ENCODE measurements at places on chromosomes 1 and 21. TPM values are rescaled to one million over a fixed set of nuclear protein-coding genes. Genes with fewer than 3 reads are reported as not detected.

DNA sequence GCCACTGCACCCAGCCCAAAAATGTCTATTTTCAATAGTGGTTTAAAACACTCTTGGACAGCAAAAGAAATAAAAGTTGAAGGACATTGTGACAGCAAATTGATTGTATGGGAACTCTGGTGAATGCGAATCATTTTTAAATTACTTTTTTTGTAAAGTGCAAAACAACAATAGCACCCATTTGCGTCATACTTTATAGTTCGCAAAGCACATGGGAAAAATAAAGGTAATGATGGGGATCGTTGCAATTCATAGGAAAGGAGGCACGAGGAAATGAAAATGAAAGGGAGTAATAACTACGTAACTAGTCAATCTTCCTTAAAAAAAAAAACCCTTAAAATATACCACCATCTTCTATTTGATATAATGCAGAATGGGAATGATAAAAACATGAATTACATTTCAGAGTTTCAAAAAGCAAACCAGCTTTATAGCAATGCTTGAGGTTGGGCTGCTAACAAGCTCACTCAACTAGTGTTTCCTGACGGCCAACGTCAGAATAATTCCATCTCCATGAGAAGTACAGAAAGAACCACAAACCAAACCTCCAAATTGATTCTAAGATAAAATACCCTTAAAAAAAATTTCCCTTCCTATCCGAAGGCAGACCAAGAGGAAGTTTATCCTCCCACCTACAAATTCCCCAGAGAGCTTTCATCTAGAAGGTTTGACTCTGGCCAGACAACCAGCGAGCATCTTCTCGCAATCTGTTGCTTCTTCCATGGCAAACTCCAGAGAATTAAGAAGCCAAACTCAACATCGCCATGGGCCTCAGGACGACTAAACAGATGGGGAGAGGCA, at the start of gene EDARADD:
Gene EDARADD, plus strand, starts transcription at position 606 of the 801 bp plus-strand sequence. Its CDS starts 159 bp downstream, at position 765.
- DNase-seq, result no peak

- DNase-seq, result no peak
These were observed 625.8 kb downstream of the BRINP3 start for GRCh38 chr1:189851806-189852367.

Gene LCE1A
- not detected for polyA plus RNA-seq

Gene SLC44A3
- polyA plus RNA-seq, result 70.5 TPM

DNA sequence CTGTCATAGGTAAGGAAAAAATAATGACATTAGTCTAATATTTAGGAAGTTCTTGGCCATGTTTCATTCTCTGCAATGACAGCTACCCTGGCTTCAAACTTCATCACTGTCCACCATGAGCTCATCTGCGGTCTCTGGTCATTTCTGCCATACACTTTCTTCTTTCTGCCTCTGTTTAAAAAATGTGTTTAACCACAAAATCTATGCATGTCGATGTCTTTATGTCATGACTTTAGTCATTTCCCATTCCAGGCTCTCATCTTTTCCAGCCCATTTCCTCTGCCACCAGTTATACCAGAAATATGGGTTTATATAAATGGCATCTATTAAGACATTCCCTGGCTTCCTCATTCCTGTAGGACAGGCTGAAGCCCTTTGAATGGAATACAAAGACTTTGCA, 68.5 kb upstream of the DUSP10 start:
- no peak for DNase-seq

- DNase-seq, result no peak
These were observed 294.9 kb upstream of the ADGRL2 start for GRCh38 chr1:81505831-81506230.

Gene PADI1
- polyA plus RNA-seq, result not detected

Gene CD247
- polyA plus RNA-seq, result 7.4 TPM

DNA sequence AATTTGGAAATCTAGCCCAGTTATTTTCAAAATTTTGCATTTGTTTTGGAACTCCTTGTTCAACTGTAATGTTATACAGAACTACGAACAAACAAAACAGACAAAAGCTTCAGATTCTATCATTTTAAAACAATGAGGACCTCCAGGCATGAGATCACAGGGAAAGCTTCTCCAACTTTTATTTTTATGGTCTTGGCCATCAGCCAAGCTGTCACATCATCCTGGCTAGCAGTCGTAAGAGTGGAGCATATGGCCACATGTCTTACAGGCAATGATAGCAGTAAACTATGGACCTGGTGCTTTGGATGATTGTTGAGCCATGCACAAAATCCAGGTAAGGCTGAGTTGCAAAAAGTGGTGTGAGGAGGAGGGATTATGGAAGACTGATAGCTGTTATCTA, 299.6 kb downstream of the LMX1A start:
- no peak for DNase-seq

Gene RABIF
- polyA plus RNA-seq, result 11.1 TPM

GRCh38 chr1:204074274-204075138, 1.6 kb downstream of the SOX13 start:
- DNase-seq, result peak; percentile 92

DNA sequence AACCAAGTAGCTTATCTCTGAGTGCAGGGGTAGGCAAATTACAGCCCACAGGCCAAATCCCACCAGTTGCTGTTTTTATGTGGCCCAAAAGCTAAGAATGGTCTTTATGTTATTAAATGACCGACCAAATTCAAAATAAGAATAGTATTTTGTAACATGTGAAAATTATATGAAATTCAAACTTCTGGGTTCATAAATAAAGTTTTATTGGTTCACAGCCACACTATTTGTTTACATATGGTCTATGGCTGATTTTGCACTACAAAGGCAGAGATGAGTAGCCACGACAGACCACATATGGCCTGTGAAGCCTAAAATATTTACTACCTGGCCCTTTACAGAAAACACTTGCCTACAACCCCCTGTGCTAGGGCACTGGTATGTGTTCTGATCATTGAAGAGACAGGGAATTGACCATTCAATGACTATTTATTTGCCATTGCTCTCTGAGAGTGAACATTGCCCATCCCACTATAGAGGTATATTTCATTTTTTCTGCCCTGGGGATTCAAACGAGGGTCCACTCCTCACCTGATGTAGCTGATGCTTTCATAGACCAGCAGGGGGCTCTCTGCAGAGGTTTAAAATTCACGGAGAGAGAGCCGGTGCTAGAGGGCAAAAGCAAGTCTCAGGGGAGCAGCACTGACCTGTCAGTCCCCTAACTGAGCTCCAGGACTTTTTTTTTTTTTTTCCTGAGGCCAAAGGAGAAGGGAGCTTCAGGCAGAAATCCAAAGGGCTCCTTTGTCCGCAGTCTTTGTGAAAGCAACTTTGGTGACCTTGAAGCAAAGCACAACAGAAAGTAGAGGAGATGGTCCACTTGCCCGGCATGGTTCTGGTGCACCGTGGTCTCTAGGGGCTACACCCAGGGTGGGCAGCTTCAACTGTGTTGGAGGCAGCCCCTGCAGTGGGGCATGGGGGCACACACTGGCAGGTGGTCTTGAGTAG, 7.3 kb upstream of the GNL2 start:
- no peak for DNase-seq

GRCh38 chr1:230937371-230937770, 41.3 kb downstream of the TTC13 start:
- no peak for DNase-seq

- DNase-seq, result no peak
These were observed 35.7 kb upstream of the MAGOH start for GRCh38 chr1:53274026-53274425.

Gene OR1C1
- not detected for polyA plus RNA-seq

Gene LAMB3
- 156 TPM for polyA plus RNA-seq

DNA sequence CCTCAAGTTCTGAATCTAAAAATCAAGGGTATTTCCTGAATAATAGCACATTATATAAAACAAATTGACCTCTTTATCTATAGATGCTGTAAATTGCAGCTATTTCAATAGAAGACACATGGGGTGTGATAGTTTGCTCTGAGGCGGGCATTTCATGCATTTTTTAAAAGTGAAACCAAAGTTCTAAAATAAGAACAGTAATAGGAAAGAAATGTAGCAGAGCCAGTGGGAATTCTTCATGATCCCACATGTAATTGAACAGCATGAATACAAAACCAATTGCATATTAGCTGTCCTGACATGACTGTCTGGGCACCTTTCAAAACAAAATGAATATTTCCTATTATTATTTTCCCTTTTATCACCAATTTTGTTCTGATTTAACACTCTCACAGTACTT, 85.0 kb downstream of the RGS21 start:
- DNase-seq, result peak; percentile 42

DNA sequence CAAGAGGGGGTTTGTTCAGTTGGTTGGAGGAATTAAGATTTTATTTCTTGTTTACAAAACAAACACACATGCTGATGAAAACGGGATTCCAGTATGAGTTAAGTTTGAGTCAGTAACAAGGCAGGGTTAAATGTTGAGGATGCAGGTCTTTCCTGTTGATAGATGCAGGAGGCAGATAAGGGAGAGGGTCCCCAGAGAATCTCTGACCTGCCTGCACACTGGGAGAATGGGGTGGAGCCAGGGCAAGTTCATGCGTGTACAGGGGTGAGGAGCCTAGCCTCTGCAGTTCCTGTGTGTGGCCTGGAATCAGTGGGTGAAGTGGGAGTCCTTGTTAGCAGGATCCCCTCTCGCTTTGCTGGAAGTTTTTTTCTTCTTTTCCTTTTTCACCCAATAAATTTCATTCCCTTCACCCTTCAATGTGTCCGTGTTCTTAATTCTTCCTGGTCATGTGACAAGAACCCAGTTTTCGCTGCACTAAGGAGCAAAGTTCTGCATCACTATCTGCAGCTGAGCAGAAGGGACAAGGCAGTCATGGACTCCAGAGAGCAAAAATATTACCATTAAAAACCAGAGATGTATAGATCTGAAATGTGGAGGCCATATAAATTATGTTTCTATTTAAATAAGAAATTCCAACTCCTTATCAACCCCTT, 69.9 kb upstream of the MARK1 start:
- DNase-seq, result peak; percentile 35

DNA sequence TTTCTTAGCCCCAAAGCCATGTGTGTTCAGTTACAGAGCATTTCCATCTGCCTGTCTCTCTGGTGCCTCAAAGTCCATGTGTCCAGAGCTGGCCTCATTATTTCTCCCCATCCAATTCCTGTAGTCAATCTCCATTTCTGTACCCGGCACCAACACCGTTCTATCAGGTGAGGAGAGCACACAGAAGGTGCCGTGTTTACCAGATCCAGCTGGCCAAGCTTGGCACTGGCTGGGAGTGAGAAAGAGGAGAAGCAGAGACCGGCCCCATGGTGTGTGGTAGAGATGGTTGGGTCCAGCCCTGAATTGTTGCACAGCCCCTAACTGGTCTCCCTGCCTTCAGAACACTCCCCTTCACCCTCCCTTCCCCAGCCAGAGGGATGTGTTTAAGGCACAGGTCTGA, 7.5 kb upstream of the SSBP3 start:
- no peak for DNase-seq

DNA sequence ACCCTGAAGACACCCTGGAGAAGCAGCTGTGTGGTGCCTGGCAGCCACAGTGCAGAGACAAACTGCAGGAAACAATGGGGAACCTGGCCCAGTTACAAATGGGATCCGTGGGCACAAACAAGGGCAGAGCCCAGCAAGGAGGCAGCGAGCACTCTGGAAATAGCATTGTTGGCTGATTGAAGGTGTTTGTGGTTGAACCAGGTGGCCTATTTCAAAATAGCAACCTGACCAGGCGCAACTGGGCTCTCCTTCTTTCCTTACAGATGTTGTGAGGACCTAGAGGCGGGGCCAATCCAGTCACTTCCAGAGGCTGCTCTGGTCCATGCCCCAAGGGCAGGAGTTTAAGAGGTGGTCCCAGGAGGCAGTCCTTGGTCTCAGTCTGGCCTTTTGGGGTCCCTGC, 21.7 kb upstream of the ZBTB21 start:
- no peak for DNase-seq

- no peak for DNase-seq
These were observed 48.7 kb upstream of the LRRC7 start for GRCh38 chr1:69519006-69519405.

- DNase-seq, result peak; percentile 69
These were observed at the start of gene USP24 for GRCh38 chr1:55215194-55216021. USP24 (minus strand) TSS chr1:55215364; CDS start chr1:55215113, 251 bp downstream.

Gene LIPI
- polyA plus RNA-seq, result 0.21 TPM
